T-helper 2 cell treated with Interferon-gamma antibody and Interleukin-4, amounts not matched to agents 5 μg/mL and 100 μg/mL, for 36 hours (primary cell): ENCODE measurements at places on chromosomes 11 and 22.

GRCh38 chr11:121521145-121522042, 68.6 kb upstream of the SORL1-AS1 start:
- H3K27ac ChIP-seq, result no peak overlapping the region
- no peaks in the 10 kb centered on the region for H3K27me3 ChIP-seq
- peaks cover 74% of the 10 kb centered on the region for H3K36me3 ChIP-seq
- no peak overlapping the region for H3K4me3 ChIP-seq
- DNase-seq, result no peak

DNA sequence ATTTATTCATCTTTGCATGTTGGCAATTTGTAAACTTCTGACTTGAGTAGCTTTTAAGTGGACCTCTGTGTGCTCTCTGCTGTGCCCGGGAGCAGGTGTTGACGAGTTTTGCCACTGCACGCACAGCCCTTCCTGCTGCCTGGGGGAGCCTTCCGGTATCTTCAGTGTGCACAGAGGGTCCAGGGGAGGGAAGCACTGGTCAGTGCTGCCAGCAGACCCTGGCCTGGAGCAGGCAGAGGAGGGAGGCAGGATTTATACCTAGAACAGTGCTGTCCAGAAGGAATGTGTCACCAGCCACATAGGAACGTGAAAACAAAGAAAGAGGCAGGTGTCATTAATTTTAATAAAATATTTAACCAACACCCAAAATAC, 403.6 kb downstream of the TBC1D22A start:
- no peaks in the 10 kb centered on the region for H3K36me3 ChIP-seq
- H3K27ac ChIP-seq, result no peak overlapping the region
- no peak for DNase-seq
- no peaks in the 10 kb centered on the region for H3K27me3 ChIP-seq
- H3K4me1 ChIP-seq, result no peaks in the 10 kb centered on the region

GRCh38 chr11:28636566-28636965, 528.4 kb downstream of the METTL15 start:
- no peak overlapping the region for H3K4me3 ChIP-seq
- no peak for DNase-seq

GRCh38 chr11:117932426-117932825, 3.2 kb upstream of the TMPRSS13 start:
- no peak overlapping the region for H3K4me3 ChIP-seq
- H3K27ac ChIP-seq, result peak overlapping the region; percentile 74
- no peaks in the 10 kb centered on the region for H3K27me3 ChIP-seq
- H3K4me1 ChIP-seq, result peaks cover 47% of the 10 kb centered on the region
- no peaks in the 10 kb centered on the region for H3K36me3 ChIP-seq

- H3K36me3 ChIP-seq, result no peaks in the 10 kb centered on the region
- H3K27ac ChIP-seq, result no peak overlapping the region
- no peaks in the 10 kb centered on the region for H3K27me3 ChIP-seq
- DNase-seq, result no peak
Measured at GRCh38 chr11:103397369-103397768, 288.1 kb downstream of the DYNC2H1 start.

- no peaks in the 10 kb centered on the region for H3K27me3 ChIP-seq
- no peaks in the 10 kb centered on the region for H3K36me3 ChIP-seq
- no peak overlapping the region for H3K27ac ChIP-seq
- no peak for DNase-seq
- no peaks in the 10 kb centered on the region for H3K4me1 ChIP-seq
Measured at GRCh38 chr11:98772893-98773292, 247.9 kb upstream of the CNTN5 start.

- peaks cover 9% of the 10 kb centered on the region for H3K4me1 ChIP-seq
- DNase-seq, result no peak
- no peak overlapping the region for H3K27ac ChIP-seq
- no peaks in the 10 kb centered on the region for H3K36me3 ChIP-seq
- peaks cover 2% of the 10 kb centered on the region for H3K27me3 ChIP-seq
- no peak overlapping the region for H3K4me3 ChIP-seq
Measured at GRCh38 chr11:76637491-76638269, 32.9 kb downstream of the LRRC32 start.

GRCh38 chr22:28108851-28109250, 189.8 kb upstream of the PITPNB start:
- no peak for DNase-seq
- H3K27me3 ChIP-seq, result no peaks in the 10 kb centered on the region
- no peak overlapping the region for H3K27ac ChIP-seq
- H3K4me3 ChIP-seq, result no peak overlapping the region
- no peaks in the 10 kb centered on the region for H3K36me3 ChIP-seq
- no peaks in the 10 kb centered on the region for H3K4me1 ChIP-seq

DNA sequence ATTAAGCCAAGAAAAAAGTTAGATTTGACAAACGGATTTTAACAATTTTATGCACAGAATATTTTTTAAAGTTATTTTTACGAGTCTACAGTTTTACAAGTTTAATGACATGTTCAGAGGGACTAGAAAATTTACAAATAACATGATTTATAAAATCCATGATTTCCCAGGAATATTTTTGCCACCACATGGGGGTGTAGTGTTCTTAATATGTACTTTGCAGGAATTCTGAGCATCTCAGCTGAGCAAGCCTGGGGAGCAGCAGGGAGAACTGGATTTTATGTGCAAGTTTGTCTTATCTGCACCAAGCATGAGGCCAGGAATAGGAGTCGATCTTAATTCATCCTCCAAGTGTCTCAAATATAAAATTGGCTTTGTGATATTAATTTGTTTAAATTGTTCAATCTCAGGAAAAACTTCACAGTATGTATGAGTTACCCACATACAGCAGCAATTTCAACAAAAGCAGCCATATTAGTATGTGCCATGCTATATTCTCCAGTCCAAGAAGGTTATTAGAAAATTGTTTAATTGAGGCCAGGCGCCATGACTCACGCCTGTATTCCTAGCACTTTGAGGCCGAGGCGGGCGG, 826.3 kb downstream of the DLG2 start:
- H3K27ac ChIP-seq, result no peak overlapping the region
- DNase-seq, result no peak
- H3K27me3 ChIP-seq, result no peaks in the 10 kb centered on the region
- H3K4me3 ChIP-seq, result no peak overlapping the region
- H3K4me1 ChIP-seq, result no peaks in the 10 kb centered on the region
- H3K36me3 ChIP-seq, result no peaks in the 10 kb centered on the region

- H3K4me3 ChIP-seq, result no peak overlapping the region
- no peaks in the 10 kb centered on the region for H3K36me3 ChIP-seq
- no peak overlapping the region for H3K27ac ChIP-seq
- H3K4me1 ChIP-seq, result no peaks in the 10 kb centered on the region
- no peaks in the 10 kb centered on the region for H3K27me3 ChIP-seq
Measured at GRCh38 chr11:87803748-87804147, 371.5 kb downstream of the RAB38 start.

DNA sequence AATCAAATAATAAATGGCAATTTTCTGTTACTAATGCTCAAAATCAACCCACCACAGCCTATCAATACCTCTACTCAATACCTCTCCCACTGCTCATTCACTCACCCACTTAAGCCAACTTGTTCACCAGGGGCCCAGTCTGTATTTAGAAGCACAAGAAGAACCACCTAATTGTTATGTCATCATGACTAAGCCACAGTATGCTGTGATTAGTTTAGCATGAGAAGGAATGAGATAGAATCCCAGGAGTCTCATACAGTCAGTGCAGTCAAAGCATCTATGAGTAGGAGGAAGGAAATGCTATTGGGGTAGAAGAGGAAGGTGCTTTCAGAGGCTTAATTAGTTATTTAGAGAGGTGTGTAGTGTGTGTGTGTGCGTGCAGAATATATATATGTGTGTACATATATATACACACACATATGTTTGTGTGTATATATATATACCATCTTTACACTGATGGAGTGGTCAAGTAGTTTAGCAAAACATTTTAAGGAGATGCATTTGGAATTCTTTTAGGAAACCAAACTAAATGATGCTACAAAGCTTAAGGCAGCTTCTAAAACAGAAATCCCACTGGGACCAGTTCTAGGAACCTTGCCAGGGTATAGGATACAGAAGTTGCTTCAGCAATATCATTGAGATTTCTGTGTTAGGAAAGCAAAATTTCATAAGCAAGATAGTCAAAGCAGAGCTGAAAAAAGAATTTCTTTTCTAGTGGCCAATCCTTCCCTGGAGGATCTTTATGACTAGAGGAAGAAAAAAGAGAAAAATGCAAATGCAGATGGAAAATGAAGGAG, 27.5 kb downstream of the KCNA4 start:
- H3K4me3 ChIP-seq, result no peak overlapping the region
- no peaks in the 10 kb centered on the region for H3K27me3 ChIP-seq

DNA sequence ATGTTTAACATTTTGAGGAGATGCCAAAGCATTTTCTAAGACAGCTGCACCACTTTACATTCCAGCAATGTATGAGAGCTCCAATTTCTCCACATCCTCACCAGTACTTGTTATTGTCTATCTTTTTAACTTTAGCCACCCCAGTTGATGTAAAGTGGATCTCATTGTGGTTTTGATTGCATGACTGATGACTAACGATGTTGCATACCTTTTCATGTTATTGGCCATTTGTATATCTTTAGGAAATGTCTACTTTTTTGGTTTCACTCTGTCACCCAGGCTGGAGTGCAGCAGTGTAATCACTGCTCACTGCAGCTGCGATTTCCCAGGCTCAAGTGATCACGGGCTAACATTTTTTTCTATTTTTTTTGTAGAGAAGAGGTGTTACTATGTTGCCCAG, 8.9 kb downstream of the TTC28 start:
- no peak for DNase-seq
- H3K36me3 ChIP-seq, result peaks cover 3% of the 10 kb centered on the region
- no peak overlapping the region for H3K4me3 ChIP-seq

GRCh38 chr22:31177420-31178162, 17.6 kb downstream of the RNF185 start:
- H3K36me3 ChIP-seq, result peaks cover 14% of the 10 kb centered on the region
- DNase-seq, result no peak
- H3K4me3 ChIP-seq, result no peak overlapping the region

- no peaks in the 10 kb centered on the region for H3K36me3 ChIP-seq
- no peak overlapping the region for H3K27ac ChIP-seq
- no peaks in the 10 kb centered on the region for H3K4me1 ChIP-seq
- H3K4me3 ChIP-seq, result no peak overlapping the region
- no peaks in the 10 kb centered on the region for H3K27me3 ChIP-seq
Measured at GRCh38 chr22:48358886-48359612, 1468.6 kb downstream of the BRD1 start.

GRCh38 chr11:99822846-99823565, 802.3 kb downstream of the CNTN5 start:
- H3K4me1 ChIP-seq, result no peaks in the 10 kb centered on the region
- H3K4me3 ChIP-seq, result no peak overlapping the region
- DNase-seq, result no peak
- H3K27ac ChIP-seq, result no peak overlapping the region

- peaks cover 12% of the 10 kb centered on the region for H3K4me1 ChIP-seq
- H3K4me3 ChIP-seq, result peak overlapping the region; percentile 47
- no peak for DNase-seq
Measured at GRCh38 chr22:29313576-29314466, 1.7 kb downstream of the RASL10A start.

GRCh38 chr11:121801781-121802180, 314.2 kb downstream of the BLID start:
- no peak for DNase-seq
- H3K4me1 ChIP-seq, result no peaks in the 10 kb centered on the region

DNA sequence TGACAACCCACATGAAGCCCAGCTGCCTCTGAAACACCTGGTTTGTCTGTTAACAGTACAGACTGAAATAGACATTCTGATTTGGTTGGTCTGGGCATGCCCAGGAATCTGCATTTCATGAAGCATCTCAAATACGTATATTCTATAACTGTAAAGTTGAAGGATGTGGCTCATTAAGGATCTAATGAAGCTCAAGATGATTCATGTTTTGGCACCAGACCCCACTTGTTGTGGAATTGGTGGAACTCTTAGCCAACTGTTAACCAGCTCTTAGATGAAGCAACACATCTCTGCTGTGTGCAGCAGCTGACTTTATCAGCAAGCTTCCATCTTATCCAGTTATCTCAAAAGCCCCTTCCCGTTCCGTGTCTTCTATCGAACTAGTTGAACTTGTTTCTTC, 232.2 kb downstream of the INSC start:
- H3K4me1 ChIP-seq, result no peaks in the 10 kb centered on the region
- no peak overlapping the region for H3K27ac ChIP-seq
- no peaks in the 10 kb centered on the region for H3K27me3 ChIP-seq
- no peaks in the 10 kb centered on the region for H3K36me3 ChIP-seq

DNA sequence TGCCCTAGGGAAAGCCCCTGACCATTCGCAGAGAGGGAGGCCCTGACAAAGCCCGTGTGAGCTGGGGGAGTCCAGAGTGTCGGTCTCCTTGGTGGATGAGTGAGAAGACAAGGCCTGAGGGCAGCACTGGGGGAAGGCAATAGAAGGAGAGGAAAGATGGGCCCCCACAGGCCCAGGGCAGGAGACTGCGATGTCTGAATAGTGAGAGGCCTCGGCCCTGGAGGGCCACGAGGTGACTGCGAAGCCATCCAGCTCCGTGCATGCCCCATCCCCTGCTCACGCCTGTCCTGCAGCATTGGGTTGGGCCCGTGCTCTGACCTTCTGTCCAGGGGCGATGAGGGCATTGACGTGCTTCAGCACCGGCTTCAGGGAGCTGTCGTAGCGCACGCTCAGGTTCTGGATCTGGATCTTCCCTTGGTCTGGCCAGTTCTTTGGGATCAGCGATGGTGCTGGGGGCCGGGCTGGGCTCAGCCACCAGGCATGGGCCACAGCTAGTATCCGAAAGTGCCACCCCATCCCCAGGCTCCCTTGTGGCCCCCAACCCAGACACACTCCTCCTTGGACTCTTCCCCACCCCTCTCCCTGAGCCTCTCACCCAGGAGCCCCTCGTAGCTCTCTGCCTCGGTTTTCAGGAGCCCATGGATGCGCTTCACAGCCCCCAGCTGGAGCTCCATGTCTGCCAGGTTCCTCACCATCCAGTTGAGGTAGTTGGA, 8.3 kb upstream of the KCNJ11 start:
- H3K27ac ChIP-seq, result no peak overlapping the region
- no peak overlapping the region for H3K4me3 ChIP-seq
- no peaks in the 10 kb centered on the region for H3K36me3 ChIP-seq
- no peaks in the 10 kb centered on the region for H3K4me1 ChIP-seq
- peaks cover 10% of the 10 kb centered on the region for H3K27me3 ChIP-seq
- DNase-seq, result no peak

- peaks cover 58% of the 10 kb centered on the region for H3K36me3 ChIP-seq
- H3K4me1 ChIP-seq, result peaks cover 29% of the 10 kb centered on the region
- H3K27ac ChIP-seq, result no peak overlapping the region
- no peak for DNase-seq
Measured at GRCh38 chr11:121543836-121544380, 91.1 kb upstream of the SORL1-AS1 start.

DNA sequence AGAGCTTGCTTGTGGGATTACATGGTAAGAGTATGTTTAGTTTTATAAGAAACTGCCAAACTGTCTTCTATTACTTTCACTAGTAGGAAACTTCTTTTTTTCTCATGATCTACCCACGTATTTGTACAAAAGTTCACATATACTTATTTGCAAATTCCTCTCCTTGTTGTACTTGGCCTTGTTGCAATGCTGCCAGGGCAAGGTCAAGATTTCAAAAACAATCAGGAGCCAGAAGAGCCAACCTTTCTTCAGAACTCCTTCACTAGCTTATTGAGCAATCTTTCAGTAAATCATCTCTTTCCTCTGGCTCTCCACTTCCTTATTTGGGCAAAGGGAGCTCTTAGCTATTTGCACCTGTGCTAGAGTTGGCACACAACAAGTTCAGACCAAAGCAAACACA, 9.7 kb downstream of the SRSF8 start:
- H3K4me1 ChIP-seq, result peaks cover 15% of the 10 kb centered on the region
- no peak for DNase-seq
- peak overlapping the region; percentile 65 for H3K27ac ChIP-seq
- peaks cover 4% of the 10 kb centered on the region for H3K36me3 ChIP-seq
- no peaks in the 10 kb centered on the region for H3K27me3 ChIP-seq
